ENCODE measurements at places on chromosomes 16 and 17. TPM values are rescaled to one million over a fixed set of nuclear protein-coding genes. Genes with fewer than 3 reads are reported as not detected.

ZNF668 gene
- 4.6 TPM for polyA plus RNA-seq

WWOX gene
- 29.7 TPM for polyA plus RNA-seq

MYH8 gene
- polyA plus RNA-seq: 0.15 TPM

UTS2R gene
- not detected for polyA plus RNA-seq

RGS11 gene
- polyA plus RNA-seq: 5.0 TPM

GRB2 gene
- polyA plus RNA-seq: 83.5 TPM

ACSM5 gene
- polyA plus RNA-seq: 0.72 TPM

EXOC3L1 gene
- polyA plus RNA-seq: 10.2 TPM

B4GALNT2 gene
- 0.41 TPM for polyA plus RNA-seq

PYDC1 gene
- not detected for polyA plus RNA-seq

FBXO39 gene
- polyA plus RNA-seq: 0.87 TPM

DNASE1 gene
- polyA plus RNA-seq: 31.7 TPM

HEATR9 gene
- 0.08 TPM for polyA plus RNA-seq

NGFR gene
- polyA plus RNA-seq: 10.5 TPM

PNMT gene
- polyA plus RNA-seq: 1.1 TPM

SLC52A1 gene
- polyA plus RNA-seq: 0.18 TPM

GAST gene
- polyA plus RNA-seq: not detected

KRT28 gene
- polyA plus RNA-seq: not detected

BAIAP3 gene
- 3.1 TPM for polyA plus RNA-seq

NT5M gene
- polyA plus RNA-seq: 2.7 TPM

CLEC18B gene
- polyA plus RNA-seq: 1.8 TPM

TMEM238L gene
- polyA plus RNA-seq: 0.15 TPM

SCGB1C2 gene
- not detected for polyA plus RNA-seq

GRCh38 chr17:45147581-45148182 lies 593 bp upstream of the HEXIM1 start:
- DNase-seq: peak; percentile 93

GRCh38 chr16:67992661-67993206 lies 6.5 kb downstream of the DPEP2 start:
- DNase-seq: no peak

DNA sequence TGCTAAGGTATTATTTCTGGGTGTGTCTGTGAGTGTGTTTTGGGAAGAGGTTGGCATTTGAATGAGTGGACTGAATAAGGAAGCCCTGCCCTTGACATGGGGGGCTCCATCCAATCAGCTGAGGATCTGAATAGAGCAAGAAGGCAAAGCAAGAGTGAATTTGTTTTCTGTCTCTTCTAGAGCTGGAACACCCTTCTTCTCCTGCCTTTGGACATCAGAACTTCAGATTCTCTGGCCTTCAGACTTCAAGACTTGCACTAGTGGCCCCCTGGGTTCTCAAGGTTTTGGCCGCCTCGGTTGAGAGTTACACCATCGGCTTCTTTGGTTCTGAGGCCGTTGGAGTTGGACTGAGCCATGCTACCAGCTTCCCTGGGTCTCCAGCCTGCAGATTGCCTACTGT lies 448.6 kb downstream of the SHISA9 start:
- DNase-seq: no peak

- DNase-seq: no peak
Measured at GRCh38 chr16:54282928-54283724, 3.5 kb downstream of the IRX3 start.

GRCh38 chr17:16459855-16460550 lies 32.0 kb downstream of the LRRC75A start:
- DNase-seq: no peak

DNA sequence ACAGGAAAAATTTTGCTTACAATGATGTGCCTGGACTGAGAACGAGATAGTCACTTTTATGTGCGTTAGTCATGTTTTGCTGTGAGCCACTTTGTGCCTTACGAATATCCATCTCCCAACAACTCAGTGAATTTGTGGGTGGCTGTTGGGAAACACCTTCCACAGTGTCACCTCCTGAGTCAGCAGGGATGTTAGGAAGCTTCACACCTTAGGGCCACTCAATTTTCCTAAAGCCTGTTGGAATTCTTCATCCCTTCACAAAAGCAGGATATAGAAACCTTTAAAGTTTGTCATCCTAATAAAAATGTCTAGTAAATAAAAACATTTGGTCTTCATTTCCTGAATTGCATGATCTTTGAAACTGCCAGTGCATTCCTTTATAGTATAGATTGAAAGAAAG lies 4.3 kb upstream of the KRTAP3-1 start:
- DNase-seq: no peak

GRCh38 chr17:7440113-7440833 lies 961 bp downstream of the FGF11 start:
- DNase-seq: peak; percentile 18

DNA sequence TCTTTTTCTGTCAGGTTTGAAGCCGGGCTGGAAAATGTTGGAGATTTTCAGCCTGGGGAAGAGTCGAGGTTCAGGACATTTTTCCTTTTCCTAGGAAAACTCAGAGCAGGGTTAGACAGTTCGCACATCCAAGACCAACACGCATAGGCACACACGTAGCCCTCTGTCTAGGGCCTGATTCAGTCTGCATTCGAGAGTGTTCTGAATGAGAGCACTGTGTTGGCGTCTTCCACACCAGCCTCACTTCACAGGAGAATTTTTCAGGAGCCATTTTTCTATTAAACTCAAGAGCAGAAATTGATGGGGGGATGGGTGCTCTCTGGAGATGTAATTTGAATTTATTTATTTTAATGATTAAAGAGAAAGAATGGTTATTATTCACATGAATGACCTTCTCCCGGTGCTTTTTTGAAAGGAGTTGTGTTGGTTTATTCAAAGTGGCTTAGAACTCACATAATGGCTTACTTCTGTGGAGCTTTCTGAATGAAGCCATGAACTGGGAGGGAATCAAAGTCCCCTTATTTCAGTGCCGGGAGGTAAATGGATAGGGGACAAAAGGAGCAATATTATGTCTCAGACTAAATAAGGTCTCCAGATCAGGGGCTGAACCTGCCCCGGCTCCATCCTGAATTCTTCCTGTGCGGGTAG lies 194.3 kb downstream of the CCDC182 start:
- DNase-seq: no peak

GRCh38 chr16:70778901-70779309 lies 22.1 kb downstream of the VAC14 start:
- peak; percentile 88 for DNase-seq

- no peak for DNase-seq
Measured at GRCh38 chr17:48961516-48962233, 6.7 kb downstream of the GIP start.

GRCh38 chr16:12362482-12363458 lies 386.2 kb downstream of the SNX29 start:
- DNase-seq: no peak

DNA sequence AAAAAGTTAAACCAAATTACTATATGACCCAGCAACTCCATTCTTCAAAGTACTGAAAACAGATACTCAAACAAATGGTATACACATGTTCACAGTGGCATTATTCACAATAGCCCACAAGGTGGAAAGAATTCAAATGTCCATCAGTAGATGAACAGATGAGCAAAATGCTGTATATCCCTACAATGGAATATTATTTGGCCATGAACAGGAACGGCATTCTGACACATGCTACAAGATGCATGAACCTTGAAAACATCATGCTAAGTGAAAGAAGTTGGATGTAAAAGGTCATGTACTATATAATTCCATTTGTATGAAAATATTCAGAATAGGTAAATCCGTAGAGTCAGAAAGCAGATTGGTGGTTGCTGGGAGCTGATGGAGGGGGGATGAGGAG lies 73.5 kb upstream of the XYLT1 start:
- no peak for DNase-seq

DNA sequence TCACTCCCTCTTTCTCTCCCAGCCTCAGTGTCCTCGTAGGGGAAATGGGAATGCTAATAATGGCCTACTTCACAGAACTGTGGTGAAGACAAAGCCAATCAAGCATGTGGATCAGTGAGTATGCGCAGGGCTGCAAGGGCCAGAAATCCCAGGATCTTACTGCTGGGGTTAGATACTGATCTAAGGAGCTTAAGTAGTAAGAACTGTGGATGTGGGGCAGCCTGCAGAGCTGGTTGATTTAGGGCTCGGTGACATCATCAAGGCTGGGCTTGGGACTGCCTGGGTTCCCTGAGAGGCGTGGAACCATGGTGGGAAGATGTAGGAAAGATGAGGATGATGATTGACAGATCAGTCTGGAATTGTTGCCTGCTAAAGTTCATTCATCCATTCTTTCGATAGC lies 25.6 kb downstream of the GOSR2 start:
- no peak for DNase-seq

GRCh38 chr17:4934173-4934979 lies 2.3 kb downstream of the GP1BA start:
- DNase-seq: no peak

GRCh38 chr16:678858-679813 lies 1.1 kb upstream of the STUB1 start:
- DNase-seq: peak; percentile 83

- DNase-seq: peak; percentile 58
Measured at GRCh38 chr16:53773150-53773846, 69.3 kb downstream of the FTO start.

DNA sequence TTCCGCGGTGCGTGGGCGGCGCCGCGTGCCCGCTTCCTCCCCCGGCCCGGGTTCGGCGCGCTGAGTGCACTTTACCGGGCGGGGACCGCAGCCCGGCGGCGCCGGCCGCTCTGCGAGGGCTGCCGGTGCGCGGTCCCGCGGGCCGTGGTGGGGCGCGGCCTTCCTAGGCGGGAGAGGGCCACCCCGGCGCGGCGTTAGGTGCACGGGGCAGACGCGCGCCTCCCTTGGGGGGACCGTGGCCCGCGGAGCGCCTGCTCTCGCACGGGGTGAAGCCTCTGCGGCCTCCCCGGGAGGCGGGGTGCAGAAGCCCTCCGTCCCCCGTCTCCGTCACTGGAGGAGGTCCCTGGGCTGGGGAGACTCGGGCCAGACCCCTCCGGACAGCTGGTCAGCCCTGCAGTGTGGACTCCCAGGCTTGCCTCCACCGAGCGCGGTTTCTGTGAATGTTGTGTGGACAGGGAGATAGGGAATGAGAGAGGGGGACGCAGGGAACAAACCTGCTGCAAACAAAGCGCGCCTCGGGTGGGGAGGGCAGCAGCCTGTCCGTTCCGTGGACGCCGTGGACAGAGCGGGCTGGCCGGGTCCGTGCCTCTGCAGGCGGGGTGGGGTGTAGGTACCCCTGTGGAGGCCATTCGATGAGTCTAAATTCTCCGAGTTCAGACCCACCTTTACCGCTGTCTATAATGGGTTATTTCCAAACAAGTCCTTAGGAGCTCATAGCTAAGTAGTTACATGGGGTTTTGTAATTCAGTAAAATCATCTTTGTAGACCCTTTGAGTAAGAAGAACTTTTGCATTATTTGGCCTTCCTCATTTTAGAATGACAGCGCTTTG lies 721 bp downstream of the TBCD start:
- DNase-seq: no peak

- no peak for DNase-seq
Measured at GRCh38 chr16:50403491-50403890, 34.7 kb upstream of the BRD7 start.

GRCh38 chr16:2967211-2967631 lies 1.9 kb upstream of the PAQR4 start:
- DNase-seq: no peak

DNA sequence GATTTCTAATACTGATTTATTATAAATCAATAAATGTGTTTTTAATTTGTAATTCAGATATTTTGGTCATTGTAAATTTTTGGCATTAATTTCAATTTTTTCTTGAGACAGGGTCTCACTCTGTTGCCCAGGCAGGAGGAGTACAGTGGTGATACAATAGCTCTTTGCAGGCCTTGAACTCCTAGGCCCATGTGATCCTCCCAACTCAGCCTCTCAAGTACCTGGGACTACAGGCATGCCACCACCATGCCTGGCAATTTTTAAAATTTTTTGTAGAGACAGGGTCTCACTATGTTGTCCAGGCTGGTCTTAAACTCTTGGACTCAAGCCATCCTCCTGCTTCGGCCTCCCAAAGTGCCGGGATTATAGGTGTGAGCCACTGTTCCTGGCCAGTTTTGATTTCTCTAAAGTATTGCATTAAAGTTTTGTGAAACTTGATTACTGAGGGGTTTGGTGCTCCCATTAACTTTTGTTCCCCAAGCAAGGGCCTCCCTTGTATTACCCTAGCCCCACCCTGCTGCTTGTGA lies 5.2 kb upstream of the TFAP4 start:
- no peak for DNase-seq

DNA sequence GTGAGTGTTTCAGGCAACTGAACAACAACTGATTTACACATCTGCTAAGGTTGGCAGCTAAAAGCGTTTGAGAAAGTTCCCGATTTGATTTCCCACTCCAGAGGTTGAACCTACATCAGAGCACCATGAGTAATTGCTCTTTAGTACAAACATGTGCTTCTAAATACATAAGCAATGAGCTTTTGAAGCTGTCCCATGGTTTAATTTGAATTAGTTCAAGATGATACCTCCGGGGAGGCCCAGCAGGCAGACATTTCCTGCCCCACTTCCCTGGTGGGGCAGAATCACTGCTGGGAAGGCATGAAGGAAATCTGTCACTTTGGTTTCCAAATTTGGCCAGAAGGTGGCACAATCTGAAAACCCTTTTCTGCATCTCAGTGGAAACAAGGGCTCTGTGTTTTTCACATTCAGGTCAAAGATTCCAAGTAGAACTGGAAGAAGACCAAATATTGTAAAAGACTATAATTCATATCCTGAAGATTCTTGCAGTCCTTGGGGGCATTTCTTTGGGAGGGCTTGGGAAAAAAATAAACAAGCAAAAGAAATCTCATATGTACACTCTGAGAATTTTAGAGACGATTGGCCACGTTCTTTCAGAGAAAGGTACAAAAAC lies 176.2 kb upstream of the FAM20A start:
- DNase-seq: peak; percentile 58

DNA sequence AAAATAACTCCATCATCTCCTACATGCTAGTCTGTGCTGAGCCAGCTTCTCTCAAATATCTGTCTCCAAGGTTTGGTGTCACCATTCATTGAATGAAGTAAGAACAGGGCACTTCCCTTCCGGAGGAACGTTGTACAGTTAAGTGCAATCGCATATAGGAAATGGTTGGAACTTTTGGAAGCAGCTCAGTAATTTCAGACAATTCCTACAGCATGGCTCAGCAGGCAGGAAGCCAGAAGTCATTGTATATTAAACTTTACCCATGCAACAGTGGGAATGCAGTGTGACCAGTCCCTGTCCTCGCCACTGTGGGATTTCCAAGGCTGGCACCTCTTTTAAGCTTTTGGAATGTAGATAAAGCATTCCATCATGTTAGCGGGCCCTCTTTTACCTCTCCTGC lies 51.1 kb upstream of the MYH2 start:
- no peak for DNase-seq

GRCh38 chr17:31738488-31738887 lies 120.6 kb downstream of the COPRS start:
- DNase-seq: no peak

- no peak for DNase-seq
Measured at GRCh38 chr17:28071179-28071578, 28.7 kb downstream of the NLK start.

GRCh38 chr17:82639628-82640027 lies 8.6 kb downstream of the WDR45B start:
- DNase-seq: no peak

- no peak for DNase-seq
Measured at GRCh38 chr17:55363033-55363432, 58.6 kb downstream of the MMD start.

GRCh38 chr17:12521416-12521815 lies 144.3 kb upstream of the MYOCD start:
- no peak for DNase-seq

- no peak for DNase-seq
Measured at GRCh38 chr17:76122431-76123190, 18.4 kb downstream of the FOXJ1 start.

- peak; percentile 64 for DNase-seq
Measured at GRCh38 chr16:68236137-68236825, 354 bp upstream of the ESRP2 start.

GRCh38 chr17:34246881-34247280 lies 8.2 kb upstream of the CCL2 start:
- DNase-seq: no peak
